ENCODE measurements at places on chromosomes 6 and 20. TPM values are rescaled to one million over a fixed set of nuclear protein-coding genes. Genes with fewer than 3 reads are reported as not detected.

ADGB gene
- total RNA-seq, result 28.8 TPM

MPIG6B gene
- total RNA-seq, result 0.94 TPM

DEFB121 gene
- total RNA-seq, result not detected

- H3K36me3 ChIP-seq, result no peaks in the 10 kb centered on the region
- no peak overlapping the region for H3K4me3 ChIP-seq
- H3K4me1 ChIP-seq, result no peaks in the 10 kb centered on the region
- DNase-seq, result no peak
- no peaks in the 10 kb centered on the region for H3K27me3 ChIP-seq
These were observed 97.8 kb upstream of the OGFRL1 start for GRCh38 chr6:71190809-71191208.

DPPA5 gene
- total RNA-seq, result 2.3 TPM

GRCh38 chr6:147005499-147005898 lies 198.7 kb upstream of the STXBP5 start:
- no peak for DNase-seq
- H3K36me3 ChIP-seq, result no peaks in the 10 kb centered on the region
- no peak overlapping the region for H3K4me3 ChIP-seq
- no peaks in the 10 kb centered on the region for H3K4me1 ChIP-seq
- H3K27me3 ChIP-seq, result no peaks in the 10 kb centered on the region

GRCh38 chr6:81834141-81834681 lies 81.7 kb upstream of the TENT5A start:
- H3K27me3 ChIP-seq, result no peaks in the 10 kb centered on the region
- H3K4me1 ChIP-seq, result peaks cover 4% of the 10 kb centered on the region
- DNase-seq, result no peak

DNA sequence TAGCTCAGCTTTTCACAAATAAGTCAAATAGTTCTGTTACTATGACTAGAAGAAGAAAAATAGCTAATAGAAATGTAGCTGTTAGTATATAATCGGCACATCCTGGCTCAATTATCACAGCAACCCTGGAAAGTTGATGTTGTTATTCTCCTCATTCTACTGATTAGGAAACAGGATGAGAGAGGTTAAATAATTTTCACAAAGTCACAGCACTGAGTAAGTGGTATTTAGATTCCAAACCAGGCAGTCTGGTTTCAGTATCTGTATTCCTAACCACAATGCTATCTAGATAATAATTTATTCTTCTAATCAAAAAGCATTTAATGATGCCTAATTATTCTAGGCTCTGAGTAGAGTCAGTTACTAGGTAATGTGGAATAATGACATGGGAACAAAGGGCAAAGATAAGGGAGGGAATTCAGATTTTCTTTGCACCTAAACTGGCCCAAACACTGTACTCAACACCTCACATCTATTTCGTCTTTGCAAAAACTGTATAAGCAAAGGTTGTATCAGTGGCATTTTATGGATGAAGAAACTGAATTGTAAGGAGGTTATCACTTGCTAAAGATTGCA lies 51.3 kb downstream of the PDE7B start:
- H3K36me3 ChIP-seq, result no peaks in the 10 kb centered on the region
- peaks cover 17% of the 10 kb centered on the region for H3K4me1 ChIP-seq
- no peak overlapping the region for H3K27ac ChIP-seq
- no peaks in the 10 kb centered on the region for H3K27me3 ChIP-seq

RXRB gene
- 42.9 TPM for total RNA-seq

CST4 gene
- not detected for total RNA-seq

DNA sequence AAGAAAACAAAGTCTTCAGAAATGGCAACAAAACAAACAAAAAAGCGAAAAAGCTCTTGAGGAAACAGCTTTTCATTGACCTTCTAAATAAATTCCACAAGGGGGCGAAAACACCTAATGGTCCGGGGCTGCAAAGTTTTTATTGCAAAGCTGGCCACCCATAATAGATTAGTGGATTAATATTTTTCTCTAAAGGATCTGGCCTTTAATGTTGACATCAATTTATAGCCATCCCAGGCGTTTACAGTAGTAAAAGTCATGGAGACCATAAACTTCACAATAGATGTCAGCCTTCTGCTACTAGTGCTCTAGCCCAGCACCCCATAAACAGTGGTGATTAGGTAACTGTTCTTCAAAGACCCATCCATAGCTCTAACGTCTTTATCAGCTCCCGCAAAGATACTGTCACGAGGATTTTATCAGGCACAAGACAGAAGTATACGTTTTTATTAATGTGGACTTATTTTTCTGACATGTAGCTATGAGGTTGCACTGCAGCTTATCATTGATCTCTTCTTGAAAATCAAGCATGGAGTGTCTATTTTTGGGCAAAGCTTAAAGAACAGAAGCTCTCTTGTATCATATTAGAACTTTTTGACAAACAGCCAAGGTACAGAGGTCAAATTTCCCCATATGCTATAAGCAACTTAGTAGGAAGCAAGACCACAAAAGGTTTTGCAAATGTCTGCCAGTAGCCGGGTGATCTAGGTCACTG lies 4.7 kb downstream of the CITED2 start:
- H3K27ac ChIP-seq, result peak overlapping the region; percentile 93
- no peaks in the 10 kb centered on the region for H3K36me3 ChIP-seq
- H3K4me1 ChIP-seq, result peaks cover 17% of the 10 kb centered on the region

- H3K4me3 ChIP-seq, result no peak overlapping the region
- H3K36me3 ChIP-seq, result no peaks in the 10 kb centered on the region
- H3K27ac ChIP-seq, result no peak overlapping the region
- DNase-seq, result no peak
These were observed 26.4 kb upstream of the MROH8 start for GRCh38 chr20:37205794-37206193.

DNA sequence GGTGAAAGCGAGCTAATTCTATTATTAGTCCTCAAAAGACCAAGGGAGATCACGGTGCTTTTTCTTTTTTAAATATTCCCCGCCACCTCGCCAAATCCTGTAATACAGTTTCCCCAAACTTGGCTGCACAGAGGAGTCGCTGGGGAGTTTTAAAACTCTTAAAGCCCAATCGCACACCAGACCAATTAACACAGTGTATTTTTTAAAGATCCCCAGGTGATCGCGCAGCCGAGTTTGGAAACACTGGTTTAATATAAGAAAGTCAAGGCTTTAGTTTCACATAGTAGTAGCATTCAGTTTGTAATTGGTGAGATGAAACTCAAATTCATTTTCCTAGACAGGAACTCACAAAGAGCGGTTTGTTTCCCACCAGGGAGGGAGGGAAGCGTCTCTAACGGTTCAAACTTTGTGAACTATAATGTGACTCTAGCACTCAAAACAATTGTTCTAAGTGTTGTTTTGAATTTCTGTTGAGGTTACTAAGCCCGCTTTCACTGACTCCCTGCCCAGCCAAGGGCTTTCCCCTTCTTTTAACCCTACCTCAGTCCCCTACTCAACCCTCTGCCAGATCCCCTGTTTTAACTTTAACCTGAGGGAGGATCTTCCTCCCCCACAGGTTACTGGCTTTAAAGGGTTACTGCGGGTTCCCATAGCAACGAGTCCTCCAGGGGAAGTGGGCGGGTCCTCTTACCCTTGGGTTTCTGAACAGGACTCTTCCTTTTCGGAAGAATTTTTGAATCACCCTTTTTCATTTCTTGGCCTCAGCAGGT lies 25.7 kb upstream of the BTBD3 start:
- no peaks in the 10 kb centered on the region for H3K36me3 ChIP-seq
- H3K4me1 ChIP-seq, result peaks cover 9% of the 10 kb centered on the region
- peak; percentile 90 for DNase-seq

DNA sequence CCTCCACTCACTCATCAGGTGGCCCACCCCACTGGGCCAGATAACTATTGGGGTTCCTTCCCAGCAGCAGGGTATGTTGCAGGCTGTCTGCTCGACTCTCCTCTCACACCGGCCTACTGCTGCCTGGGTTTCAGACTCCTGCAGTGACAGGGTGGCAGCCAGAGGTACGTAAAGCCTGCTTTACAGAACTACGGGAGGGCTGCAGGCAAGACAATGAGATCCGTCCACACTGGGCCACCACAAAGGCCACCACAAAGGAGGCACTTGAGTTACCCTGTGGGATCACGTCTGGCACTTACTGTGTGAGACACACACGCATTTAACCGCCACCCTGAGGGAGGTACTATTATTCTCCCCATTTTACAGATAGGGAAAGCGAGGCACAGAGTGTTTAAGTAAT lies 78.5 kb downstream of the NFATC2 start:
- H3K4me3 ChIP-seq, result no peak overlapping the region
- no peak overlapping the region for H3K27ac ChIP-seq
- no peak for DNase-seq

- H3K27me3 ChIP-seq, result no peaks in the 10 kb centered on the region
- no peak overlapping the region for H3K4me3 ChIP-seq
- DNase-seq, result no peak
- no peaks in the 10 kb centered on the region for H3K36me3 ChIP-seq
These were observed 28.6 kb upstream of the YWHAB start for GRCh38 chr20:44856856-44857448.

DAAM2 gene
- total RNA-seq, result 66.1 TPM

DNA sequence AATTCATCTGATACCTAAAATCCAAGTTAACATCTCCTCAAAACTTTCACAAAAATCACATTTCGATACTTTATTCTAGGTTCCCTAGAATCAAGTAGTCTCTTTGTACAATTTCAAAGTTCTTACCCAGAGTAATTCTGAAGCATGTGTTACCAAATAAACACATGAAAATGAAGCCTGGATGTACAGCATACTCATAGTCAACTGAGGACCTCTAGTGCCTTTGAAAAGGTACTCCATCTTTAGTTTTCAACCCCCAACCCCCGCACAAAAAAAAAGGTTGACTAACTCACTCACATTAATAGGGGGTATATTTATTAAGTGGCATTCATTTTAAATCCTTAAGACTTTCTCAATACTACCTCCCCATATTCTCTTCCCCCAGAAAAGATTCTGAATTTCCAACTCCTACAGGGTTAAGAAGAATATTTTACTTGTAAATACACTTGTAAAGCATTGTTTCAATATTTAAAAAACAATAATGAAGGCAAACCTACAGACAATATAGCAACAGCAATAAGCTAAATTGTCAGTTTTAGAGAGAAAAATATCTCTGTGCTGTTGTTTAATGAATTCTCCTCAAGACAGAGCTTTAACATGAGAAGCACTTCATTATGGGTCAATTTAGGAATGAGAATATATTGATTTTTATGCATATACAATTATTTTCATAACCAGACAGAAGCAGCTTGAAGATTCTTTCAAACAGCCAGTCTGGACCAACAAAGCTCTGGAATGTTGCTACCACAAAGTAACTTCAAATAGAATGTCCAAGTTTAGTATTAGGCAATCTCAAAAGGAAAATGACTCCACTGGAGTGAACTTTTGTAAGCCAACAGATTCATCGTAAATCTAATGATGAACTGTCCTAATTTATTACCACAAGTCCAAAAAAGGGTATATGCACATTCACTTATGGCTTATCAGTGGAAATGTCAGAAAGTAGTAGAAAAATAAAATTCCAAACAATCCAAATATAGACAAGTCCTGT lies 3.3 kb downstream of the PLN start:
- no peaks in the 10 kb centered on the region for H3K36me3 ChIP-seq
- no peak overlapping the region for H3K27ac ChIP-seq
- DNase-seq, result no peak

HIVEP2 gene
- total RNA-seq, result 10.8 TPM

ISM1 gene
- total RNA-seq, result 0.55 TPM

GRCh38 chr6:148884461-148884860 lies 137.6 kb downstream of the UST start:
- no peak overlapping the region for H3K4me3 ChIP-seq
- DNase-seq, result no peak
- no peaks in the 10 kb centered on the region for H3K36me3 ChIP-seq
- H3K27ac ChIP-seq, result no peak overlapping the region

DNA sequence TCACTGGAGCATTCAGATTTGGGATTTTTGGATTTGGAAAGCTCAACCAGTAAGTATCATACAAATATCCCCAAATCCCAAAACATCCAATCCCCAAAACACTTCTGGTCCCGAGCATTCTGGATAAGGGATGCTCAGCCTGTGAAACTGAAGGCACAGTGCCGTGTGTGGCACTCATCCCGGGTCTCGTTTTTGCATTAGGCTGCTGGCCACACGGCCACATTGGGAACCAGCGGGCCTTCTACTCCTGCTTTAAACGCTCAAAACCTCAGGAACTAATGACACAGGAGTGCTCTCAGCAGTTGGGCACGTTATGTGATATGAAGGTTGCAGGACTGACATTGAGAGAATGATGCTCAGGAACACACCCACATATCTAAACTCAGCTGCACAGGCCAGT lies 35.6 kb downstream of the PSMG4 start:
- no peak overlapping the region for H3K27ac ChIP-seq
- H3K27me3 ChIP-seq, result no peaks in the 10 kb centered on the region
- H3K4me3 ChIP-seq, result no peak overlapping the region
- no peak for DNase-seq
- H3K36me3 ChIP-seq, result no peaks in the 10 kb centered on the region

- no peaks in the 10 kb centered on the region for H3K4me1 ChIP-seq
- DNase-seq, result peak; percentile 33
- H3K27me3 ChIP-seq, result no peaks in the 10 kb centered on the region
- no peak overlapping the region for H3K4me3 ChIP-seq
These were observed 1.3 kb downstream of the SLC22A16 start for GRCh38 chr6:110475066-110475653.

GRCh38 chr6:166005944-166006899 lies 161.4 kb downstream of the TBXT start:
- H3K4me3 ChIP-seq, result peak overlapping the region; percentile 46
- peak overlapping the region; percentile 64 for H3K27ac ChIP-seq
- no peaks in the 10 kb centered on the region for H3K27me3 ChIP-seq
- peaks cover 18% of the 10 kb centered on the region for H3K4me1 ChIP-seq
- no peaks in the 10 kb centered on the region for H3K36me3 ChIP-seq

GRCh38 chr6:77462359-77463307 lies 658 bp downstream of the HTR1B start:
- H3K4me1 ChIP-seq, result peaks cover 4% of the 10 kb centered on the region
- H3K4me3 ChIP-seq, result peak overlapping the region; percentile 56
- DNase-seq, result peak; percentile 46
- no peaks in the 10 kb centered on the region for H3K27me3 ChIP-seq
- H3K36me3 ChIP-seq, result no peaks in the 10 kb centered on the region

DNA sequence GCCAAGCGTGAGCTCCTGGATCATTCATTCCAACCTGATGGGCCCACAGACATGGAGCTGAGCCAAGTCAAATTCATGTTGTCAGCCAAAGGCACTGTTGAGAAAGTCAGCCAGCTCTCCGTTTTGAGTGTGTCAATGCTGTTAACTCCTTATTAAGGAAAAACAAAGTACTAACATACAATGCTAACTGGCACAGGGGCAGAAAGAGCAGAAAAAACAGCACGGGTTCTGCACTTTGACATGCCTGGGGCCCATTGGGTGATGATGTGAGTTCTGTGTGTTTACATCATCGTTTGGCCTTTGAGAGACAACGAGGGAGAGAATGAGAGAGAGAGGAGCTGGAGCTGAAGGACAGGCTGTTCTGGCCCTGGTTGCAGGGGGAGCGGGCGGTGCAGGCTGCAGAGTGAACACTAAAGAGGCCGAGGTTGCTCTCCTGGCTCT lies 85.9 kb downstream of the SMOC2 start:
- DNase-seq, result peak; percentile 60
- no peaks in the 10 kb centered on the region for H3K27me3 ChIP-seq
- H3K27ac ChIP-seq, result peak overlapping the region; percentile 62
- no peak overlapping the region for H3K4me3 ChIP-seq
- peaks cover 16% of the 10 kb centered on the region for H3K4me1 ChIP-seq

Measured in testis (tissue), 5 donors.